ENCODE measurements at places on chromosomes 7 and 10.

DNA sequence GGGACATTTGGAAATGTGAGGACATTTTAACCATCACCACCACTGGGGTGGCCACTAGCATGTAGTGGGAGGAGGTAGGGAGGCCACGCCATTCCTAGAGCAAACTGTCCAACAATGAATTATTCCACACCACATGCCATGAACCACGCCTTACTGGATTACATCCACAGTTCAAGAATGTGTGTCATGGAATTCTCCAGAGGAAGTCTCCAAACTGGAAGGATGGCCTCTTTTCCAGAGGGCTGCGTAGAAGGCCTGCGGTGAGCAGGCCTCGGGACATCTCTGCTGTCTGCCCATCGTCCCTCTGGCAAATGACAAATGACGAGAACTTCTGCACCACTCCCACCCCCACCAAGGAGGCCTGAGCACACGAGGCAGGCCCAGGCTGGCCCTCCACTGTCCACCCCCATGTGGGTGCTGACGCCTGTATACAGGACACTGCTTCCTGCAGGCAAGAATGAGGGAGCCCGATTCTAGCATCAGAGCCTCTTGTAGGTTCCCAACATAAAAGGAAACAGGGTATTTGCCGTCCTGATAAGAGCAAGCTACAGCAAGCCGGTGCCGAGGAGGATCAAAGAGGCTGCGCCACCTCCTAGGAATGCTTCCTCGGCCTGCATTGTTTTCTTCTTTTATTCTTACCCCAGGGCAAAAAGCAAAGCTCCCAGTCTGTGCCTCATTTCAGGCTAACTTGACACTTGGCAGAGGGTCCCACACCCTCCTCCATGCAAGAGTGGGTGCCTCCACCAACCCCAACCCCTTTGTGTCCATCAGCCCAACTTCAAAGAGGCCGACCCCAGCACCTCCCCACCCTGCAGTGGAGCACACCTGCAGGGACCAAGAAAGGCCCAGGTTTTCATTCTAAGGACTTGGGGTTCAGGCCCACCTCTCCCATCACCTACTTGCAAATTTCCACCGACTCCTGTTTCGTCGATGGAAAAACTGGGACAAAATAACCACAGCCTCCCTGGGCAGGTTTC is 23.9 kb downstream of the TNS3 start:
- DNase-seq, result no peak

DNA sequence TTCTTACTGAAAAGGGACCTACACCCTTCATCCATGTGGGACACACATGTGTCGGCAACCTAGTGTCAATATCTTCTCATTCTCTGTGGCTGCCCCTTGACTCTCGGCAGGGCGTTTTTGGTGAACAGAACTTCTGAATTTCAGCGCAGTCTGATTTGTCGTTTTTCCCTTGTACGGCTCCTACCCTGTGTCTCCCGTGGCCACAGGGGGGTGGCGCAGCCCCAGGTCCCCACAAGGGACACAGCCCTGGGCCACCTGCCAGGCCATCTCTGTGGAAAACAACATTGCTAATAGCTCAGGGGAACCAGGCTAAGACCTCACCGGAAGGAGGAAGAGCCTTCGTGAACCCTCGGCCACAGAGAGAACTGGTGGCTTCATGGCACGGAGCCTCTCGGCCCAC is 53.1 kb upstream of the NKX6-2 start:
- no peak for DNase-seq

- no peak for DNase-seq
Observed at GRCh38 chr7:142471820-142472219, 214.0 kb upstream of the PRSS58 start.

DNA sequence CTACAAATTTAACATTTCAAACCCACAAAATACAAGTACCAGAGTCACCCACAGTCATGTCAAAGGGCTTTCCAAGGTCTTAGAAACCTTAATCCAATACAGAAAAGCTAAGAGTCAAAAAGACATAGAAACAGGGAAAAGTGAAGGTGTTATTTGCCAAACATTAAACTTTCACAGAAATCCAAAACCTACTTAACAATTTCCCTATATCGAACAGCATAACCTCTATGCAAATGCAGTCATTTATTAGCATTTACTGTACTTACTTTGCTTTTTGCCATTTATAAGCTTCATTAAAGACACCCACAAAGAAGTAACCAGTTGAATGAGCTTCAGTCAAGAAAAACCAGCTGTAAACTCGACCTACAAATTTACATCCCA is 1.6 kb downstream of the PANK1 start:
- DNase-seq, result no peak

DNA sequence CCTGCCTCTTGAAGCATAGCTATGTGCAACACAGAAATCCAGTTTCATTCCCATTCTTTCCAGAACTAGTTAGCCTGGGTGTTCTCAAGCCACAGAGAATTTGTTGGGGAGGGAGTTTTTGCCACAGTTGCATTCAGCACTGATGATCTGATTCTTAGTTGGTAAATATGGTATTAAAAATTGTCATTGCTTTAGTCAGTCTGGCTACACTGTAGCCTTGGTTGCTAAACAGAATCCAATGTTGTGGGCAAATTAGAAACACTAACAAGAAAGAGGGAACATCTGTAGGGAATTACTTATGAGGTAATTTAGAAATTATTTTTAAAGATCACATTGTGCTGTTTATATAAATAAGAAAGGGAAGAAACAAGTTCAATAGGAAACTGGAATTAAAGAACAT is 57.0 kb upstream of the CC2D2B start:
- no peak for DNase-seq

- no peak for DNase-seq
Observed at GRCh38 chr7:77443042-77443441, 26.9 kb upstream of the GSAP start.

GRCh38 chr7:154871928-154872750 is 130.8 kb downstream of the PAXIP1 start:
- no peak for DNase-seq

- no peak for DNase-seq
Observed at GRCh38 chr7:35277359-35277758, 23.5 kb upstream of the TBX20 start.

DNA sequence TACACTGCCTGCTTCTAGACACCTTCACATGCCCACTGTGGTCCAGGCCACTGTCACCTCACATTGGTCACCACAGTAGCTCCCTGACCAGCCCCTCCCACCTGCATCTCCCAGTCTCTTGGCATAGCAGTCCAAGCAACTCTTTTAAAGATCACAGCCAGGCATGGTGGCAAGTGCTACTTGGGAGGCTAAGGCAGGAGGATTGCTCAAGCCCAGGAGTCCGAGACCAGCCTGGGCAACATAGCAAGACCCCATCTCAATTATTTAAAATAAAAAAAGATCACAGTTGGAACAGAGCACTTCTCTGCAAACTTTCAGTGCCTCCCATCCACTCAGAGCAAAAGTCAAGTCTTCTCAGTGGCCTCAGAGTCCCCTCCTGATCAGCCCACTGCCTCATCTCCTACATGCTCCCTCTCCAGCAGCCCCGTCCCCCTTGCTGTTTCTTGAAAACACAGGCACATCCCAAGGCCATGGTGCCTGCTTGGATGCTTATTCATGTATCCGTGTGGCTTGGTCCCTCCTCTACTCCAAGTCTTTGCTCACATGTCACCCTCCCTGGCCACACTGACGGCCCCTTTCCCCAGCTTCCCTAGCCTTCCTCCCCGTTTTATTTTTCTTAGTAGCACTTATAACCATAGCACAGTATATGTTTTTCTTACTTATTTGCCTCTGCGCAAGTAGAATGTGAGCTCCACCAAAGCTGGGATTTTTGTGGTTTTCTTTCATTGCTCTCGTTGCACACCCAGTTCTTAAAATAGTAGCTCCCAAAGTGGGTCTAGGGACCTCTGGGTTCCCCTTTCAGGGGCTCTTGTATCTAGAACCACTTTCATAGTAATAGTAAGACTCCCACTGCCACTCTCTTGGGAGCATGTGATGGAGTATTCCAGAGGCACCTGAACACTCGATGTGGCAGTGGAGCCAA is 19.5 kb downstream of the TSPAN15 start:
- no peak for DNase-seq

DNA sequence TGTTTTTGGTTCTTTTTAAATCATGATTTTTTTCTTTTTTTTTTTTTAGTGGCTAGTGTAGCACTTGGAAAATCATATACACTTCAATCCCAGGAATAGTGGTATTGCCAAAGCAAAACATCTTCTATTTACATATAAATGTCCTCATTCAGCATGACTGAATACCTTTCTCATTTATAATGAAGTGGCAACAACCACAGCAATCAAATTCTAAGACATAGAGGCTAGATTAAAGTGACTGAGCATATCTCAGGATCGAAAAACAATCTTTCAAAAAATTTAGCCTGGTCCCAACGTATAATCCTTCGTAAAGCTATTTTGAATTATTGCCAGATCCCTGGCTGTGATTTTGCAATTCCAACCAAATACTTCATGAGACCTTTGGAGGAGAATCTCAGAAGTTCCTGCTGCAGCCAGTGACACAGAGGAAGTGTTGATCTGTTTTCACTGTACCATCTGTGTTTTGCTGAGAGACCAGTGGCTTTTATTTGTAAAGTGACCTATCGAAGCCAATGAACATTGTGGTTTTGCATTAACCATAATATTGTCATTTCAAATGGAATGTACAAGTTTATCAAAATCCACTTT is 29.8 kb upstream of the SP8 start:
- no peak for DNase-seq

DNA sequence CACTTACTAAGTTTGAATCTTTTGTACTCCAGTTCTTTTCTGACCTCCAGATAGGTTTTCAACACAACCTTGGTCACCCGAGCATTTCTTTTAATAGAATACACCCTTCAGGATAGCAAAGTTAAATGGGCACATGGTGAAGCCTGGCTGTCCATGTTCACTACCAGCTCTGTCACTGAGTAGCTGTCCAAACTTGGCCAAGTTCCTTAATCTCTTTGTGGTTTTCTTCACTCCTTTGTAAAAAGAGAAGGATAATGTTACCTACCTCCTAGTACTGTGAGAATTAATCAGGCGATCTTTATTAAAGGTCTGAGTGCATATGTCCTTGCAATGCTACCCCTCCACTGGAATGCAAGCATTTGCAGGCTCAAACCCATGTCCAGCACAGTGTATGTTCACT is 128.1 kb upstream of the PTPRZ1 start:
- no peak for DNase-seq

- DNase-seq, result no peak
Observed at GRCh38 chr10:78953799-78954297, 114.9 kb upstream of the ZMIZ1 start.

GRCh38 chr10:79192677-79193003 is 123.9 kb downstream of the ZMIZ1 start:
- no peak for DNase-seq

- DNase-seq, result peak; percentile 59
Observed at GRCh38 chr10:79347894-79348639, 798 bp downstream of the PPIF start.

GRCh38 chr7:24980534-24981170 is 674 bp upstream of the OSBPL3 start:
- no peak for DNase-seq

- DNase-seq, result no peak
Observed at GRCh38 chr10:115092258-115092554, 959 bp upstream of the ATRNL1 start.

DNA sequence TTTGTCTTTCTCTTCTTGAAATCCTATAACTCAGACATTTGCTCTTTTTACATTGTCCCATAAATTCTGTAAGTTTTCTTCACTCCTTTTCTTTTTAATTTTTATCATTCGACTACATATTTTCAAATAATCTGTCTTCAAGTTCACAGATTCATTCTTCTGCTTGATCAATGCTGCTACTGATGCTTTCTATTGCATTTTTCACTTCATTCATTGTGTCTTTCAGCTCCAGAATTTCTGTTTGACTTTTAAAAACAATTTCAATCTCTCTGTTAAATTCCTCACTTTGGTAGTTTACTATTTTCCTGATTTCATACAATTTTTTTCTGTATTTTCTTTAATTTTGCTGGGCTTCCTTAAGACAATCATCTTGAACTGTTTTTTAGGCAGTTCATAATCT is 230.4 kb downstream of the HPSE2 start:
- no peak for DNase-seq

GRCh38 chr10:26214004-26214403 is 2.6 kb upstream of the GAD2 start:
- DNase-seq, result no peak

DNA sequence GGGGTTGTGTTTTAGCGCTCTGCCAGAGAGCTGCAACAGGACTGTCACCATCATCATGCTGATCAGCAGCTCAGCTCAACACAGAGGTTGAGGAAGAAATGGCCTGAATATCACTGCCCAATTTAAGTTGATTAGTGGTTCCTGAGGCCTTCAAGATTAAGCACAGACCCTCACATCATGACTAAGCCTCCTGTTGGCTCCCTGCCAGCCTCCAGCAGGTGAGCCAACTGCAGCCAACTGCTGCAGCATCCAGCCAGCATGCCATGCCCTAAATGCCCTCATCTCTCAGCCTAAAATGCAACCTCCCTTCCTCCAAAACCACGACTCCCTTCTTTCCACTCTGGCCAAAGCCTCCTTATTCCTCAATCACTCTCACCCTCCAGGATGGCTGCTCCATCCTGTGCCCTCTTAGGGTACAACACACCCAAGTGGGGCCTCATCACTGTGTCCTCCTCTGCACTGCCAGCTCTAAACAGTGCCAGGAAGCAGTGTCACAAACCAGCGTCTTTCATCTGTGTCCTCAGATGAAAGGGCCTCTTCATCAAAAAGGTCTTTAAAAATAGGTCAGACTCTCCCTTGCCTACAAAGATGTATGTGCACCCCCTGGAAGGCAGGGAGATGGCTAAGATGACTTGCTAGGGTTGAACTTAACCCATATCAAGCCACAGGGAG is 259.3 kb downstream of the ZEB1 start:
- no peak for DNase-seq

- DNase-seq, result no peak
Observed at GRCh38 chr10:3331690-3332230, 159.2 kb upstream of the PITRM1 start.

DNA sequence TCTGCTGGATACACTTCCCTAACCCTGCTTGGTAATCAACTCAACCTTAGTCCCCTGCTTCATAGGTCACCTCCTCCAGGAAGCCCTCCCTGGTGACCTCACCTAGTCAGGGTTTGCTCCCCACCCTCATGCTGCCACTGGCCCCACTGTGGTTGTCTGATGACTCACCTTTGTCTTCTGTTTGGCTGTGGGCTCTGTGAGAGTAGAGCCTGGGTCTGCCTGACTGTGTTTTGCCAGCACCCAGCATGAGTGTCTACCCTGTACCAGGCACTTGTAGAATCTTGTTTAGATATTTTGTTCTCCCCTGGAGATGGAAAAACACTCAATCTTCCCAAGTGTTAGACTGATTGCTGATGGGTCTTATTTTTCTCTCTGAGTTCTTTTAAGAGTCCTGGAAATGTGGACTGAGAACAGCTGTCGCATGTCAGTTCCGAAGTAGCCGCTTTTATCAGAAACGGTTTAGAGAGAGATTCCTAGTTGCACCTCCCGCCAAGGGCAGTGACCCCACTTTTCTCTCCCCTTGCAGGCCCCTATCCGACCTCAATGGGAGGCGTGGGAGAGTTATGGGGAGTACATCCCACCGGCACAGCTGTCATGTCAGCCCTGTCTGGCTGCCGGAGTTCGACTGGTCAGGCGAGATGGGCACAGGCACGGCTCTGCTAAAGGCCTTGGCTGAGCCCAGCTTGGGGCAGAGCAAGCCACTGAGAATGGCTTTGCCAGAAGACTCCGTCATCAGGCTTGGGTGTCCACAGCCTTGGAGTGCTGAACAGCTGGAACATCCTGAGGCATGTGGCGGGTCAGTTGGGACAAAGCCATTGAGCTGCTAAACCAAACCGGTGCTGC is 134.3 kb downstream of the GRK5 start:
- DNase-seq, result peak; percentile 34
